GM13977 (cell line): ENCODE measurements at places on chromosomes 1 and 21.

GRCh38 chr1:184513966-184514365 lies 127.1 kb downstream of the C1orf21 start:
- no peak for DNase-seq

DNA sequence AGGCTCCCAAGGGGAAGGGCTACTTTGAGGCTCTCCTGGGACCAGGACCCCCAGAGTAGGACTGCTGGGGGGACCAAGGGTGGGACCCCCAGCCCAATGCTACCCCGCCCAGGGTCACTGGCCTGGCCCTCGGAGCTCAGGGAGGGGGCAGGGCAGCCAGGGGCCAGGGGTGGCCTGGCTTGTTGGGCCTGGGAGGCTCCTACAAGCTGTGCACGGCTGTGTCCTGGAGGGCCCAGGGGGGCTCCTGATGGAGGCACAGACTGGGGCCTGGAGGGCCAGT lies 2.2 kb downstream of the HES4 start:
- DNase-seq: no peak

GRCh38 chr1:214244252-214244651 lies 36.7 kb upstream of the SMYD2 start:
- no peak for DNase-seq

GRCh38 chr1:23673086-23673813 lies 18.4 kb upstream of the RPL11 start:
- peak; percentile 36 for DNase-seq

GRCh38 chr21:26844258-26845065 lies 747 bp downstream of the ADAMTS1 start:
- no peak for DNase-seq

DNA sequence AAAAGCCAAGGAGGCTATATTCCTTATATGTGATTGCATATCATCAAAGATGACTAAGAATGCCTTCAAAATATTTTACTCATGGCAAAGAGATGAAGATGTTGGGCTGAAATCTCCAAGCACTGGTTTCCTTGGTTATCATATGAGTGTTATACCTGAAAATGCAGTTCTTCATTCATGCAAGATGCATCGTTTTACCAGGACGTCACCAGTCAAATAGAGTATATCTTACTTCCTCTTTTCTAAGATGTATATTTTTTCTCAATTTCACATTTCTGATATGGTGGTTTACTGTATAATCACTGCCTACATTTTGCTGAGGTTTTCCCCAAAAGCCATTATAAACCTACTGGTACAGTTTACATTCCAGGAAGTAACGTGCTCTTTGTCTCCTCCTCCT lies 1085.7 kb downstream of the NCAM2 start:
- DNase-seq: no peak

GRCh38 chr1:49630156-49630555 lies 393.6 kb downstream of the AGBL4 start:
- no peak for DNase-seq

DNA sequence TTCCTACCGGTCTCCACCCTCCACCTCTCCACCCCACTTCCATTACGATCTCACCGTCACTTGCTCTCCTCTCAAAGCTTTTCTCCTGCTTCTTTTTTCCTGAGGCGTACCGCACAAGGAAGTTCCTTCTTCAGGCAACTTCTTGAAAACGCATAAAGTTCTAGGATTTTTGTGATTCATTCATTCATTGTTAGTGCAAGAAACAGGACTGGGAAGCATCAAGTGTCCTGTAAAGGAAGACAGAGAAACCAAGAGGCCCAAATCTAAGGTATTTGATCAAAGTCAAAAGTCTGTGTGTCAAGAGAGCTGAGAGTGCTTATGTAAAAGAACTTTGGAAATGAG lies 1.3 kb upstream of the RCC2 start:
- DNase-seq: peak; percentile 15

DNA sequence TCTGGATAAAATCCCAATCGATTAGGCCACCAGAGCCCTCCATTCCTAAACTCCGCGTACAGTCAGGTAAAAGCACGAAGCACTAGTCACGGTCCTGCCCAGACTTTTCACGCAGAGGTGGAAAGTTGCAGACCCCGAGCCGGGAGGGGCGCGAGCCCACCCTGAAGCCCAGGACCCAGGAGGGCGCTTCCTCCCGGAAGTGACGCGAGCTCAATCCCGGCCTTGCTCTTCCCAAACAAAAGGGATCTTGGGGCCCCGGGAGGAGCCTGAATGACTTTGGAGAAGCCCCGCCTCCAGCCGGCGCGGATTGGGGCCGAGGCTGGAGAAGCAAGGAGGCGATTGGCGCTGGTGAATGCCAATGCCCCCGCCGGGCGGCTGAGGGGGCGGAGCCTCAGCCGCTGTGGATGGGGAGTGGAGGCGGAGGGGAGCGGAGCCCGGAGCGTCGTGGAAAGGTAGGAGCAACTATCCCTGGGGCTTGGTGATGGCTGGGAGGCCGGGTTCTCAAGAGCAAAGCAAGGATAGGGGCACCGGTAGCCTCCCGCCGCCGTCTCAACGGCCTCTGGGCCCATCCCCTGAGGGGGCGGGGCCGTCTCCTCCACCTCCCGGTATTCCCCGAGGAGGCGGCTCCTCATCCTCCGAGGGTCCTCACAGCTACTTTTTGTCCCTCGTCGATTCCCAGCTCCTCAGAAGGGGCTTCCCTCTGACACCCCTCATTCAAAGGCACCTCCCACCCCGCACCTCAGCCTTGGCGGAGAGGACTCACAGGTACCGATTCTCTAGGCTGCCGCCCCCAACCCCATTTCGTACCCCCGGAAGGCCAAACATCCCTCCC lies at the start of gene CTTNBP2NL:
Gene CTTNBP2NL, plus strand, starts transcription at position 394 of the 832 bp plus-strand sequence. CDS start 19,952 bp downstream, outside the sequence.
- peak; percentile 88 for DNase-seq
